Ascending aorta (tissue), 2 donors: ENCODE measurements at places on chromosomes 13 and 19. TPM values are rescaled to one million over a fixed set of nuclear protein-coding genes. Genes with fewer than 3 reads are reported as not detected.

The ATP5F1D gene
- 232 TPM for total RNA-seq

The CKM gene
- total RNA-seq = not detected

The ZNF296 gene
- total RNA-seq = not detected

The SPINT2 gene
- 193 TPM for total RNA-seq

The ONECUT3 gene
- total RNA-seq = not detected

The NKPD1 gene
- total RNA-seq = not detected

The PCSK4 gene
- total RNA-seq = 1.5 TPM

The ICAM5 gene
- 2.2 TPM for total RNA-seq

The PEAK3 gene
- 4.7 TPM for total RNA-seq

The TMPRSS9 gene
- total RNA-seq = not detected

The LPAR6 gene
- total RNA-seq = 35.7 TPM

The JAK3 gene
- total RNA-seq = 28.1 TPM
